GM23248 (cell line): ENCODE measurements at places on chromosomes 4 and X. TPM values are rescaled to one million over a fixed set of nuclear protein-coding genes. Genes with fewer than 3 reads are reported as not detected.

- no peak overlapping the region for H3K4me3 ChIP-seq
- H3K27ac ChIP-seq, result no peak overlapping the region
- H3K36me3 ChIP-seq, result no peaks in the 10 kb centered on the region
- no peak for DNase-seq
Measured at GRCh38 chr4:29052266-29052665, 1667.9 kb upstream of the PCDH7 start.

- H3K4me3 ChIP-seq, result no peak overlapping the region
- H3K27ac ChIP-seq, result no peak overlapping the region
- H3K4me1 ChIP-seq, result no peaks in the 10 kb centered on the region
- DNase-seq, result peak; percentile 12
- H3K36me3 ChIP-seq, result peaks cover 41% of the 10 kb centered on the region
Measured at GRCh38 chrX:53605004-53605403, 81.5 kb downstream of the HUWE1 start.

- DNase-seq, result peak; percentile 5
Measured at GRCh38 chr4:60216752-60217151, 983.4 kb upstream of the ADGRL3 start.

DNA sequence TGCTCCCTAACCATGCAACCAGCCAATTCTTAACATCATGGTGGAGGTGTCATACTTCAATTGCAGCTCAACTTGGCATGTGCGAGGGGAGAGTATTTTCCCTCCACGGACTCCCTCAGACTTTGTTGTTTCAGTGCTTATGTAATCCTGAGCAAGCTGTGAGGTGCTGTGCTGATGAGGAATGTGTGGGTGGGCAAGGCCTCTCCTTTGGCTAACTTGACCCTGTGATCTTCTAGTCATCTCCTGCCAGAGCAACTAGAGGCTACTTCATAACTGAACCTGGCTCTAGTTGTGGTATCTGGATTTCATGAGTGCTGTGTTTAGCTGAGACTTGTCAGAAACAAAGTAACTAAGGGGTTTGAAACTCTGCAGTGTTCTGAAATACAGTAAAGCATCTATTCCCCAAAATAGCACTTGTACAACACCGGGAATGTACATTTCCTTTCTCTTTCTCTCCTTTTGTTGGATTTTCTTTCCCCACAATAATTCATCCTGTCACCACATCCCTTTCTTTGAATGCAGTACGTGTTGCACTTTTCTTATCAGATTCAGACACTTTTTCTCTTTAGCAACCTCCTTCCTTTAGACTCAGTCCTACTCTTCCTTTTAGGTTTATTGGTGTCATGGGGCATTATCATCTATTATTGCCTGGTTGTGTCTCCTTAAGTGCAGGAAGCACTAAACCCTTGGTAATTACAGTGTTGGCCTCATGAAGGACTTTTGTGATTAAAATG is 415.2 kb upstream of the NR3C2 start:
- no peak overlapping the region for H3K27ac ChIP-seq
- H3K36me3 ChIP-seq, result no peaks in the 10 kb centered on the region
- no peak for DNase-seq
- no peaks in the 10 kb centered on the region for H3K27me3 ChIP-seq

DNA sequence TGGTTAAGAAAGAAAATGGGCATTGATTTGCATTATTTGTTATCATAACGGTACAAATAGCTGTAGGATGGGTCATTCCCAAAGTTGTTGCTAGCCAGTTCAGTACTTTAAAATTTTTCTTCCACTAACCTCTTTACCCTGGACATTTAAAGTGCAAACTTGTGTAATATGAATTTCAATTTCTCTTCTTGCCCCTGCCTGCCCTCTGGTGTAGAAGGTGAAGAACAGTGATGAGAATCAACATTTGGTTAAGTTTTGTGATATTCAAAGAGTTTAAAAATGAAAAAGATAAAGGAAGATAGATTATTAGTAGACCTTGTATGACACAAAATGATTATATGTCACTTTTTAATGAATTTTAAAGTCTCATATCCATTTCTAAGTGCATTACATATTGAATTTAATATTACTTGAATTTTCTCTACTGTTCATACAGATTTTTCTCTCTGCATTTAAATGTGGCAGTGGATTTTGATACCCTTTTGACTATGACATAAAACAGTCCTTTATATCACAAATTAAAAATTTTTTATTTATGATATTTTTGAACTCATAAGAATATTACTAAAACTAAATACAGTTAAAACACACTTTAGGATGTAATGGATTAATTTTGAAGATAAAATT is 337.7 kb downstream of the BMPR1B start:
- no peaks in the 10 kb centered on the region for H3K27me3 ChIP-seq
- no peaks in the 10 kb centered on the region for H3K36me3 ChIP-seq
- no peak overlapping the region for H3K4me3 ChIP-seq

GRCh38 chr4:173039617-173040577 is 128.7 kb upstream of the GALNT7 start:
- peaks cover 32% of the 10 kb centered on the region for H3K27me3 ChIP-seq
- no peaks in the 10 kb centered on the region for H3K4me1 ChIP-seq
- DNase-seq, result no peak
- no peak overlapping the region for H3K4me3 ChIP-seq
- H3K36me3 ChIP-seq, result no peaks in the 10 kb centered on the region
- no peak overlapping the region for H3K27ac ChIP-seq

DNA sequence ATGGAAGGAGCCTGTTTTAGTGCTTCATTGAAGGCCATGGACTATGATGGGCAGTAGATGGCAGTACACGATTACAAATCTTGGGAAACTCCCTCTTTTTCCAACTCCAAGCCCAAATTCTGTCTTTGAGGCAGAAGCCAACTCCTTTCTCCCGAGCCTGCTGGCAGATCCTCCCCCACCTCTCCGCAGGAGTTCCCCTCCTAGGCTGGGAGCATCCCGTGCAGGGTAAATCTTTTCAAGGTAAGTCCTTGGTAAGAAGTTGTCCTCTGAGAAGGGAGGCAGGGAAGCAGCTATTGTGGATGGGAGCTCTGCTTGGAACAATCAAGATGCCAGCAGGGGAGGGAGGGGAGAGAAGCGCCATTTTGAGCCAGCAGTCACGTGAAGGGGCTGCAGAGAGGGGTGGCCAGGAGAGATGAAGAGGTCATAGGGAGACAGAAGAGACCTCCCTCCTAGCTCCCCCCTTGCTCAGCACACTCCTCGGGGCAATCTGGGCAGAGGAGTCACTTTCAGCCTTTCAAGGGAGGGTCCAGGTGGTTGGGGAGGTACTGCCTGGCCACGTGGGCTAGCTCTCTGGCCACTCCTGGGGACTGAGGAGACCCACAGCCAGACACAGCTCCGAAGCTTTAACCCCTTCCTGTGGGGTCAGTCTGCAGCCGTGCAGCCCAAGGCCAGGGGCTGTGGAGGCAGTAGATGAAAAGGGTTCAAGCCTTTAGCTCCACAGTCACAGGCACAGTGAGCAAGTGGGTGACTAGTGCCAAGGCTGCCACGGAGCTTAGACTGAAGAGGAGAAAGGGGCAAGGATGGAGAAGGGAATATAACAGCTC is 9.6 kb downstream of the CC2D2A start:
- peak overlapping the region; percentile 74 for H3K4me3 ChIP-seq
- no peaks in the 10 kb centered on the region for H3K27me3 ChIP-seq
- no peaks in the 10 kb centered on the region for H3K36me3 ChIP-seq
- H3K27ac ChIP-seq, result peak overlapping the region; percentile 53
- H3K4me1 ChIP-seq, result peaks cover 9% of the 10 kb centered on the region; the same call in 1 of the 2 replicates

The HSD17B13 gene
- not detected in 2 replicates for total RNA-seq

The MAGEA2 gene
- not detected in 2 replicates for total RNA-seq
